ENCODE measurements at places on chromosomes 2 and 18.

- no peak for DNase-seq
Observed at GRCh38 chr2:171407676-171408044, 26.1 kb downstream of the METTL8 start.

DNA sequence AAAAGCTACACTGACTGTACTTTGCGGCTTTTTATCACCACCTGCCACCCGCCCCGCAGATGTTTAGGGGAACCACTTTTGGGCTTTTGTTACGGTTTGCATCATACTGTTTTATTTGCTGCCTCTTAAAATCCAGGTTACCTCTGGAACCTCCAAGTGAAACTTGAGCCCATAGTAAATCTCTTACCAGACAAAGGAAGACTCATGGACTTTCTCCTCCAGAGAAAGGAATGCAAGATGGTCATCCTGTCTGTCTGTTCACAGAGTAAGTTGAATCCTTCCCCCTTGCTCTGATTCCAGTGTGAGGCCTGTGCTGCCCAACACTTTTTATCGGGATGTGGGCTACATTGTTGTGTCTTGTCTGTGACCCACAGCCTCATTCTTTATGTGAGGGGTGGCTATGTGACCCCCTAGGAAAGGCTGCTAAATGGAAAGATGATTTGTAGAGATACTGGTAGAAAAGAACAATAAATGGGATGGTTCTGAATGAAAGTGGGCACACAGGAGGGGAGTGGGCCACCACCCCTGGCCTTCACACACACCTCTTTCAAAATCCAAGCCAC, 23.3 kb downstream of the RMC1 start:
- no peak for DNase-seq

DNA sequence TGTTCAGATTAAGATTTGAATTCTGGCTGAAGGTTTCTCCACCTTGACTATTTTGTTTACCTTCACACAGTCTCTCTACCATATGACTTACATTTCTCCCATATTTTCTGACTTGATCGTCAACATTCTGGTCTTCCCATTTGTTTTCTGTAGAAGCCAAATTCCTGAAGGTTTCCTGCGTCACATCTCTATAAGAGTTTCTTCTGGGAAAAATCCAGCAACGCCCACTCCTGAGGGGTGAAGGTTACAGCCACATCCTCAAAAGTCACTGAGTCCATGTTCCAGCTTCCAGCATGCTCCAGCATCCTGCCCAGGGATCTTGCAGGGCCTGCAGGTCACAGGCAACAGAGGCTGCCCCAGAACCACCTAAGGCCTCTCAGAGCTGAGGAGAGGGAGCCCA, 47.5 kb downstream of the NBEAL1 start:
- no peak for DNase-seq

GRCh38 chr2:188993247-188993646, 19.1 kb downstream of the COL3A1 start:
- DNase-seq = no peak

GRCh38 chr2:128466376-128466775, 147.7 kb upstream of the HS6ST1 start:
- no peak for DNase-seq

GRCh38 chr2:119227346-119227745, 3.7 kb downstream of the STEAP3 start:
- no peak for DNase-seq

- DNase-seq = no peak
Observed at GRCh38 chr2:69620870-69621269, 22.7 kb downstream of the AAK1 start.

- DNase-seq = no peak
Observed at GRCh38 chr2:217940261-217941220, 62.3 kb downstream of the TNS1 start.

DNA sequence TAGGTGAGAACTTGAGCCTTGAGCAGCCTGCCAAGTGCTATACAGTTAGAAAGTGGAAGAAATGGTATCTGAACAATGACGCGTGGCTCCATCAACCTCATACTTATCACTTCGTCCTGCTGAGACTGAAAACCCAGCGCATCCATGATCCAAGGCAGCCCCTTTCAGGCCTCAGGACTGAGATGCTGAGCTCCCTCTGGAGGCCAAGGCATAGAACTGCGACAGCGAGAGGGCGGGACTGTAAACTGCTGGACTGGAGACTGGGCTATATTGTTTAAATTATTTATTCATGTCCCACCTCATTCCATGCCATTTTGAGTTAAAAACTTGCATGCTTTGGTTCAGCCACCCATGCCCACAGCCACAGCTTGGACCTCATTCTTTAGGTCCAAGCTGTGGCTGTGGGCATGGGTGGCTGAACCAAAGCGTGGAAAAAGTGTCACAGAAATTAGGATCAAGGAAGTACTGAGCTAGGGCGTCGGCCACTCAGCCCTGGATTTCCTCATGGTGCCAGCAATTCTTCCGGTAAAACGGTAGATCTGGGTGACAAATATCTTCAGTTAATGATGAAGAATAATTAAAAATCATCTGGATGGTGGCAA, 195.5 kb downstream of the L3MBTL4 start:
- no peak for DNase-seq
